ENCODE measurements at places on chromosomes 16 and 17.

DNA sequence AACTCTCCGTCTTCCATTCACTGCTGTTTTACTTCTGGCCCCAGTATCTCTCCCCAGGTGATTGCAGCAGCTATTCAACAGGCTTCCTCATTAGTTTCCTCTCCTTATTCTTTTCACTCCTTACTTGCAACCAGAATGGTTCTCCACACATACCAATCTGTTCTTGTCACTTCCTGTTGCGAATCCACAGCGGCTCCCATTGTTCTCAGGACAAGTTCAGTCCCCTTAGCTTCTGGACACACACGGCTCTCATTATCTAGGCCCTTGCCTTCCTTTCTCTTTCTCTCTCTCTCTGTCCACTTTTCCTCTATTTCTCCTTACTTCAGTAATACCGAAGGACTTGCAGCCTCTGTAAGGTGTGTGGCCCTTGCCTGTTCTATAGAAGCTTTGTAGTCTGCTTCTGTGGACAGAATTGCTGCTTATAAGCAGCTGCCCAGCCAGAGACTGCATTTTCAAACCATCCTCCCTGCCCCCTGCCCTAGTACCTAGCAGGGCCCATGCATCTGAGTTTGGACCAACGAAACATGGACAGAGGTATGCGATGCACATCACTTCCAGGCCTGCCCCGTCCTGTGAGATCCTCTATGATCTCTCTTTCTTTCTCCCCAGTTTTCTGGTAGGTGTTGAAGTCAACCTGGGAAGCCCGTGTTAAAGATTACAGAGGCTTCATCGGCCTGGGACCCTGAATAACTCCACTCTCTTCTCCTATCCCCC, 45.7 kb downstream of the VAT1L start:
- no peak for DNase-seq

- DNase-seq = no peak
Measured at GRCh38 chr17:5642752-5643151, 58.4 kb upstream of the NLRP1 start.

GRCh38 chr17:6179017-6179416, 108.8 kb downstream of the WSCD1 start:
- no peak for DNase-seq

DNA sequence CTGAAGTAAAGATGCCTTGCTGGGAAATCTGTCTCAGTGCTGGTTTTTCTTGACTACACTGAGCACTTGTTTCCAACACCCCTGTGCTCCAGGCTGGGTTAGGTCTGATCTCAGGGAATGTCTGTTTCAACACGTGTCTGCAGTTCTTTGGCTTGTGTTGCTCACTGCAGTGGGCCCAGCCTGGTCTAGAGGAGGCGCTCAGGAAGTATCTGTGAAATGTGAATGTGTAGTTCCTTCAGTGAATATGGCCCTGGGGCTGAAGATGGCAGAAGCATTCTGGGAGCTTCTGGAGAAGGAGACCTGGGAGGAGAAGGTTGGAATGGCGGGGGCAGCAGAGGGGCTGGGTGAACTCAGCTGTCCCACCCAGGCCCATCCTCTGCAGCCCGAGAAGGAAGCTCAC, 8.1 kb upstream of the YPEL3 start:
- DNase-seq = no peak

- no peak for DNase-seq
Measured at GRCh38 chr17:4837471-4838308, 4.5 kb downstream of the MINK1 start.

GRCh38 chr17:21369395-21369794, 6.8 kb upstream of the KCNJ12 start:
- no peak for DNase-seq

- no peak for DNase-seq
Measured at GRCh38 chr17:81309140-81309858, 14.2 kb upstream of the SLC38A10 start.

GRCh38 chr17:3944485-3945388, 19.5 kb downstream of the ATP2A3 start:
- DNase-seq = no peak

DNA sequence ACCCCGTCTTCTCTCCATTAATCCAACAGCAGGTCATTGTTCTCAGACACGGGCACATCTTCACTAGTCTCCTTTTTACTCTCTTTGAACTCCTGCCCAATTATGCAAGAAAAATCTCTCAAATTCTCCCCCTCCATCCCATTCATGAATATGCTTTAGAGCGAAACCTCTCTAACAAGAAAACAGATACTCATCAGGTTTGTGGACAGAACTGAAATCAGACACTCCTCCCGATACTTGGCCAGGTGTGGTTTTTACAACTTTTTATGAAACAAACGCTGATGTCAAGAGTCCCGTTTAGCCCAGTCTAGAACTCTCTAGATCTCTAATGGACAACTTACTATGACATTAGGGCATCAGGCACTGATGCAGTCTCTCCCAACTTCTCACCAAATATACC, 40.9 kb downstream of the PIK3R5 start:
- DNase-seq = no peak

DNA sequence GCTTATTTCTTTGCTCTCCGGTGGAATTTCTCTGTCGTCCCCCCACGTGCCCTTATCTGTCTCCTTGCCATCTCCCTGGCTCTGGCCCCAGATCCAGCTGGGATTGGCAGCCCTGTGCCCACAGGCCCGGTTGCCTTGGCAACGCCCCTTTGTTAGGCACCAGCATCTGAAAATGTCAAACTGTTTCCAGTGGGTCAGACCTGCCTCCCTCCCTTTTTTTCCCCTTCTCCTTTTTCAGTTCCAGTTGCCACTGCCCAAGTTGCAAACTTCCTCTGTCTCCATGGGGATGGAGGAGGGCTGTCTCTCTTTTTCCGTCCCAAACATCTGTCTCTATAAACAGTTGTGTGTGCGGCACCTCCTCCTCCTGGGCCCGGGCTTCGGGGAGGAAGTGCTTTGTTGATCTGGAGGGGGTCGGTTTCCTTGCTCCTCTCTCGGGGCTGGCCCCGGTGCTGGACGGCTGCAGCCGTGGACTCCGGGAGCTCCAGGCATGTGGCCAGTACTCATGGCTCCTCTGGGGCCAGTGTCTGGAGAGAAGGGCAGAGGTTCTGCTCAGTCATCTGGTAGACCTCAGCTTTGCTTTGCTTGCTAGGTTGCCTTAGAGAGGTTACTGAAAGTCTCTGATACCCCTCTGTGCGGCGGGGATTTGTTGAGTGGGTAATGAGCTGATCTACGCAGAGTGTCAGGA, 35.3 kb downstream of the SOCS3 start:
- DNase-seq = peak; percentile 77

DNA sequence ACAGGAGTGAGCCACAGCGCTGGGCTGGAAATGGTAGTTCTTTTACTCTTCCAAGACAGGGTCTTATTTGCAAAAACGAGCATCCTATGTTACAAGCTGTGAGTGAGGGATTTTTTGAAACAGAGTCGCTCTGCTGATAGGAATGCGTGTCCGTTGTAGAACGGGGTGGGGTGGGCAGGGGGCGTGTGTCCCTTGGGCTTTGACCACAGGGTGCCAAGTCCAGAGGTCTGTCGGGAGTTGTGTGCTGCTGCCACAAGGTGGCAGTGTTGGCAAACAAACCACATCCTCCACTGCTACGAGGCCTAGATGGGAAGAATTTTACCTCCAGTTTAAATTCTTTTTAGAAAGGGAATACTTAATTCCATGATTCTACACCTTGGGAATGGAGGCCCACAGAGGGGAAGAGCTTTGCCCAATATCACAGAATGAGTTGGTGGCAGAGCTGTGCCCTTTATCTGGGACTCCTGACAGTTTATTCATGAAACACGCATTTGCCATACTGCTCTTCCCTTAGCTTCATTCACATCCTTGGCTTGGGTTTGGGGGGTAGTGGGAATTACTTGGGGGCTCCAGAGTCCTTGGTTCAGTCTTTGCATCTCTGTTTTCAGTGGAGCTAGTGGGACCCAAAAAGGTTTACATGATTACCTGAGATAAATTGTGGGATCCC, 30.6 kb upstream of the ETV4 start:
- no peak for DNase-seq

GRCh38 chr17:78438694-78439325, 60.4 kb downstream of the PGS1 start:
- DNase-seq = no peak

Measured in BJ (cell line).